ENCODE measurements at places on chromosomes 6 and 20.

DNA sequence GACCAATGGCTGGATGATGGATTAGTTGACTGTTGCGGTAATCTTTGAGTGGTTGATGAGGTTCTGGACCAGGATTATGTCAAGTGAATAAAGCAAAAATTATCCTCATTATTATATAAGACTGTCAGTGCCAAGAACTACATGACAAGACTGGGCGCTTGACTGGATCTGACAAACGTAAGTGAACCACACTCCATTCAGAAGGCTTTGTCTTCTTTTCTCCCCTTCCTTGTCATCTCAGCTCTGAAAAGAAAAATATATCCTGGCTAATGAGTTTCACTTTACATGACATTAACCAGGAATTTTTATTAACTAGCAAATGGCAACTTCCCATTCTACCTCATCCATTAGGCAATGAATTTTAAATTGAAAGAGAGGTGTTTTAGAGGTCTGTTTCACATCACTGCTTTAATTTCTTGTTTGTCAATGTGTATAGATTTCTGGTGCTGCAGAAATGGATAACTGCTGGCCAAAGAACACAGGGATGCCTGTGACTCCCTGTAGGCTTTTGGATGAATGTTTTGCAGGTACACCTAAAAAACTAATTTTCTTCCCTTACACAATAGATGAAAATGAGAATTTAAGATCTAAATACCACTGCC is 150.1 kb downstream of the ELOVL4 start:
- H3K4me3 ChIP-seq = no peak overlapping the region
- no peaks in the 10 kb centered on the region for H3K27me3 ChIP-seq
- H3K4me1 ChIP-seq = no peaks in the 10 kb centered on the region
- H3K27ac ChIP-seq = no peak overlapping the region
- no peaks in the 10 kb centered on the region for H3K36me3 ChIP-seq

DNA sequence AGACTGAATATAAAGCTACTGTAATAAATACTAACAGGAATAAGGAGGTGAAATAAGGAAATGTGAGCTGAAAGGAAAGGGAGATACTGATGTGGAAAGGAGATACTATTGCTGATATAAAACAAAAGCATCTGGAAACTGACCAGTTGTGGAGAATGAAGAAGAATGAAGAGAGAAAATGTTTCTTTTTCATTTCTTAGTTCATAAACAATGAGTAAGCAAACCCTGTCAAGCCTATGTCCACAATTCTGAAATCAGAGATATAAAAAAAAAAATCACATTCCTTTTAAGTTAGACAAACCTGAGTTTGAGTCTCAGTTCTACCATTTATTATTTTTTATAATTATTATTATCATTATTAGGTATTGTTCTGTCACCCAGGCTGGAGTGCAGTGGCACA is 121.6 kb upstream of the GJE1 start:
- no peak overlapping the region for H3K4me3 ChIP-seq
- no peaks in the 10 kb centered on the region for H3K27me3 ChIP-seq
- H3K27ac ChIP-seq = peak overlapping the region; percentile 91

DNA sequence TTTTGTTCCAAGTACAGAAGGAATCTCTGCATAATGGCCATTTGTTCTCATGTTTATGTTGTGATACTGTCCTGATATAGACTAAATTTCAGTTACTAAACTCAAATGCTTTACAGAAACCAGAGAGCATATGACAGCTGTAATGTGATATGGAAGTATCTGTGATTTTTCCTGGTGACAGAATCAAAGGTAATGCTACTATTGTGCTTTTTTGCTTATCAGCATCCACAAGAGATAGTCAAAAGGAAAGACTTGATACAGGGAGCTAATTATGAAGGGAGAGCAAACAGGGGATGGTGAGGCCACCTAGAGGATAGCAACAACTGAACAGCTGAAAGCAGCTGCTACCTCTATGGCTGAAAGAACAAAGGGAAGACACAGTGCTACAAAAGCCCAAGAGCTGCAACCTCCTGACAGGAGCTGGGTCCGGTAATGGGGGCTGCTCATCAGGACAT is 181.4 kb downstream of the PHF3 start:
- H3K36me3 ChIP-seq = no peaks in the 10 kb centered on the region
- DNase-seq = no peak
- H3K27me3 ChIP-seq = 0 out of 2 replicates have a peak, but pooled peaks cover 3% of the 10 kb centered on the region
- H3K4me3 ChIP-seq = no peak overlapping the region
- no peaks in the 10 kb centered on the region for H3K4me1 ChIP-seq

DNA sequence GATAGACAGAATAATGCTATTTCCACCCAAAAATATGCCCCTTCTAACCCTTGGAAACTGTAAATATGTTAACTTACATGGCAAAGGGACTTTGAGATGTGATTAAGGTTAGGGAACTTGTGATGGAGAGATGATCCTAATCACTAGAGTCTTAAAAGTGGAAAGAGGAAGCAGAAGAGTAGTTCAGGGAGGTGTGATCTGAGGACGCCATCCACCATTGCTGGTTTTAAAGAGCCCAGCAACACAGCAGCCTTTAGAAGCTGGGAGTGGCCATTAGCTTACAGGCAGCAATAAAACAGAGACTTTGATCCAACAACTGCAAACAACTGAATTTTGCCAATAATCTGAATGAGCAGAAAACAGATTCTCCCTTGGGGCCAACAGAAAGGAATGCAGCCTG is 30.6 kb downstream of the ZNF311 start:
- no peaks in the 10 kb centered on the region for H3K36me3 ChIP-seq

- H3K4me1 ChIP-seq = 0 out of 2 replicates have a peak, but pooled peaks cover 3% of the 10 kb centered on the region
- no peaks in the 10 kb centered on the region for H3K36me3 ChIP-seq
- no peak for DNase-seq
- no peak overlapping the region for H3K4me3 ChIP-seq
Measured at GRCh38 chr6:26561533-26562466, 23.6 kb downstream of the HMGN4 start.

DNA sequence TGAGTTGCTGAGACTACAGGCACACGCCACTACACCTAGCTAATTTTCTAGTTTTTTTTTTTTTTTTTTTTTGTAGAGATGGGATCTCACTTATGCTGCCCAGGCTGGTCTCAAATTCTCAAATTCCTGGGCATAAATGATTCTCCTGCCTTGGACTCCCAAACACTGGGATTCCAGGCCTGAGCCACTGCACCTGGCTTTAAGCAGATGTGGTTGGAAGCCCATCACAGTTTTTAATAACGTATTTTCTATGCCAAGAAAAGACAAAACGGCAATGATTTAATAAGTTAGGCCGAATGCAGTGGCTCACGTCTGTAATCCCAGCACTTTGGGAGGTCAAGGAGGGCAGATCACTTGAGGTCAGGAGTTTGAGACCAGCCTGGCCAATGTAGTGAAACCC is 456.6 kb downstream of the PRKN start:
- no peak overlapping the region for H3K4me3 ChIP-seq
- no peaks in the 10 kb centered on the region for H3K36me3 ChIP-seq
- H3K27ac ChIP-seq = no peak overlapping the region
- no peaks in the 10 kb centered on the region for H3K27me3 ChIP-seq
- H3K4me1 ChIP-seq = no peaks in the 10 kb centered on the region

GRCh38 chr20:33821270-33821836 is 10.2 kb downstream of the CHMP4B start:
- no peaks in the 10 kb centered on the region for H3K36me3 ChIP-seq
- H3K4me3 ChIP-seq = no peak overlapping the region
- H3K27ac ChIP-seq = no peak overlapping the region
- peaks cover 31% of the 10 kb centered on the region for H3K4me1 ChIP-seq
- H3K27me3 ChIP-seq = no peaks in the 10 kb centered on the region

- H3K4me1 ChIP-seq = no peaks in the 10 kb centered on the region
- peak; percentile 10 for DNase-seq
- H3K4me3 ChIP-seq = no peak overlapping the region
- no peak overlapping the region for H3K27ac ChIP-seq
- H3K36me3 ChIP-seq = no peaks in the 10 kb centered on the region
Measured at GRCh38 chr6:70107852-70108629, 194.8 kb downstream of the COL9A1 start.

DNA sequence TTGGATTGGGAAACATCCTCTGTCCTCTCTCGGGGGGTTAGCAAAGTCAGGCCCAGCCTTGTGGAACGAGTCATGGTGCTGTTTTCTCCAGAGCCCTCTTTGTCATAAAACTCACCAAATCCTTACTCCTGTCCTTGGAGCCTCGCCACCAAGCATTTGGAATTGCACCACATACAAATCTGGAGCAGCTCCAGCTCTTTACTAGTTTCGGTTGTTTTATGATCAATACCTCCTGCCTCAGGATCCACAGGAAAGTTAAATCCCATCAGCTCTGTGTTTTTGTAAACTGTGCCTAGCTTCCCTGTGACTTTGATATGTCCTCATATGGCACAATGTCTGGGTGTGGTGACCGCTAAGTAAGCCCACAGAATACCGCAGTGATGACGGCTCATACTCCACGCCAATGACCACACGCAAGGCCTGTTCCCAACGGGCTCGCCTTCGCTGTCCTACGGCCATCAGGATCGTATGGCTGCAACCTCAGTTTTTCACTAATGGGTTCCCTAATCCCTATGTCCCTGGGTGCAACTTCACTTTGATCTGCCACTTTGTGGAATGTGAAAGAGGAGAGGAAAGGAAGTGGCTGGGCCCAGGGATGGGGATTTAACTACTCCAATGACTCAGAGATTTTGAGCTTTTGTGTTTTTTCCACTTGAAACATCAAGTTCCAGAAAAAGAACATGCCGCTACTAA is 111.3 kb upstream of the FOXQ1 start:
- peaks cover 14% of the 10 kb centered on the region for H3K4me1 ChIP-seq
- H3K36me3 ChIP-seq = no peaks in the 10 kb centered on the region
- peak; percentile 64 for DNase-seq
- H3K4me3 ChIP-seq = no peak overlapping the region

Data from HCT116 (cell line).